HS-27A (cell line): ENCODE measurements at places on chromosomes 7 and 10.

GRCh38 chr7:55509322-55509721 is 63.0 kb downstream of the VOPP1 start:
- DNase-seq = no peak

DNA sequence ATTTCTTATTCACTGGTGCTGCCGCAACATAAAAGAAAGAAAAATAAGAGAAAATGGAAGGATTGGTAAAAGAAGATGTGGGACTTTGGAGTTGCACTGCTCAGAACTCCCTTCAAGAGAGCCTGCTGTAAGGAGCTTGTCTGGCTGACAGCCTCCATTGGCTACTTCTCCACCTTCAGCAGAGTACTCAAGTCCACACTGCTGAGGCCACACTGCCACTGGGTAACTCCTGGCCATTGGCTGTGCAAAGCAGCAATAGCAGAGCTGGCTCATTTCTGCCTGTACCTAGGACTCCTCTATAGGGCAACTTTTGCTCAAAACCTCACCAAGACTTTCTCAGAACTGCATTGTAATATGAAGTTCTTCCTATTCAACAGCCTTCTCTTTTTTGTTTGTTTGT is 38.7 kb upstream of the PCLO start:
- DNase-seq = no peak

DNA sequence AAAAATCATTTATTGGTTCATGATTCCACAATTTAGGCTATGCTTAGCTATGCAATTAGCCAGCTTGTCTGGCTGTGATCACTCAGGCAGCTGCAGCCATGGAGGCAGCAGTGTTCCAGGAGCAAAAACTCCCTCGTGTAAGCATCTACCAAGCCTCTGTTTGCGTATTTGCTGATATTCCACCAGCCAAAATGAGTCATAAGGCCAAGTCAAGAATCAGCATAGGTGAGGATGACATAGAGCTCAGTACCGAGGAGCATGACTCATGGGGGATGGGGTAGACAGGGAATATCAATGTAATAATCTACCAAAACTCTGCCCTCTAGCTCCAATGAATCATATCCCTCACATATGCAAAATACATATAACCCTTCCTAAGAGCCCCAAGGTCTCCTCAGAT is 63.3 kb downstream of the IMMP2L start:
- DNase-seq = no peak

DNA sequence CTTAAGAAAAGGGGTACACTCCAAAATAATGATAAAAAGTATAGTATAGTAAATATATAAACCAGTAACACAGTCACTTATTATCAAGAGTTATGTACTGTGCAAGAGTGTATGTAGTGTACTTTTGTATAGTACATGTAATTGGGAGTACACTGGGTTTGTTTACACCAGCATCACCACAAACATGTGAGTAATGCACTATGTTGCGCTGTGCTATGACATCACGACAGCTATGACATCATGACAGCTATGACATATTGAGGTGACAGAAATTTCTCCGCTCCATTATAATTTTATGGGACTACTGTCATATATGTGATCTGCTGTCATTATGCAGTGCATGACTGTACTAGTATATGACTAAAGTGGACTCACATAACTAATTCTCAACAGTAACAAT is 84.6 kb downstream of the KMT2C start:
- DNase-seq = no peak

GRCh38 chr7:620056-620455 is 100.4 kb upstream of the PDGFA start:
- DNase-seq = no peak

DNA sequence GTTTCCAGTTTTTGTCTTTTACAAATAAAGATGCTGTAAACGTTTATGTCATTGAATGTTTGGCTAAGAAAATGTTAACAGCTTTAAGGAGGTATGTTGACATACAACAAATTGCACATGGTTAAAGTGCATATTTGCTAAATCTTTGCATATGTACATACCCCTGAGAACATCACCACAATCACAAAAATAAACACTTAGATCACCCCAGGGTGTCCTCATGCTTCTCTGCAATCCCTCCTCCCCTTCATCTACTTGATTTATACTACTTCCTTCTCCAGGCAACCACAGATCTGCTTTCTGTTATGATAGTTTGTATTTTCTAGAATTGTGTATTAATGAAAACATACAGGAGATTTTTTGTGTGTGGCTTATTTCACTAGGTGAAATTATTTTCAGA is 209.5 kb downstream of the GLRX3 start:
- DNase-seq = no peak

- DNase-seq = no peak
Measured at GRCh38 chr7:20435305-20435704, 104.6 kb downstream of the ITGB8 start.

DNA sequence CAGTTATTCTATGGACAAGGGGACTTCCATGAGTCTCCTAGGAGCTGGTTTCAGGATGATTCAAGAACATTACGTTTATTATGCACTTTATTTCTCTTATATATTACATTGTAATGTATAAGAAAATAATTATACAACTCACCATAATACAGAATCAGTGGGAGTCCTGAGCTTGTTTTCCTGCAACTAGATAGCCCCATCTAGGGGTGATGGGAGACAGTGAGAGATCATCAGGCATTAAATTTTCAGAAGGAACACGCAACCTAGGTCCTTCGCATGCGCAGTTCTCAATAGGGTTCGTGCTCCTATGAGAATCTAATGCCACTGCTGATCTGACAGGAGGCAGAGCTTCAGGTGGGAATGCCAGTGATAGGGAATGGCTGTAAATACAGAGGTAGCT is 137.9 kb downstream of the ANKRD30A start:
- DNase-seq = no peak

DNA sequence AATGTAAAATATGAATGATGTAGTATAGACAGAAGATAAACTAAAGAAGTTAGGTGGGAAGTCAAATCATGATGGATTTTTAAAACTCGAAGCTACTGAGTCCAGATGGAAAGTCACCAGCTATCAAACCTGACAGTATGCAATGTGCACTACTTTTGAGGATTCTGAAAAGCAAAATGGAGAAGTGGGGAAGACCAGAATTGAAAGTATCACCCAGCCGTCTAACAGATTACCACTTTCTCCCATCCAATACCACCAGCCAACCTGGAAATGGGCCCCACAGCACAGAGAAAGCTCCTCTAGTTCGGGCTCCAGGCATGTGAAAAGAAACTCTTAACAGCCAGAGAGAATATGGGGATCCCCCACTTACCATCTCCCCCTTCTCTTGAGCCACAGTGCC is 67.9 kb upstream of the SRRM3 start:
- no peak for DNase-seq

DNA sequence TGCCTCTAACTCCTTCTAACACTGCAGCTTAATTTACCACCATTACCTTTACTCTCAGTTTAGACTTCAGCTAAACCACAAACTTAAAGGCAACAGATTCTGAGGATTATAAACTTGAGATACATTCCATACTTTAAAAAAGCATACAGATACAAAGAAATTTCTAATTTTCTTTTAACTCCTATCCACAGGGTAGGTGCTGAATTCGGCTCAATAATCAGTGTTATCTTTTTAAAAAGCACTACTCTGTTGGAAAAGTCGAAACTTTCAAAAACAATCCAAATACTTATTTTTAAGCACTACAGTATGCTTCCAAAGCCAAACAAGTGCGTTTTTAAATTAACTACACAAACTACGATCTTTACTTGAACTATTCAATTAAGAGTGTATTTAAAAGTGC is 1.0 kb downstream of the SMNDC1 start:
- no peak for DNase-seq

DNA sequence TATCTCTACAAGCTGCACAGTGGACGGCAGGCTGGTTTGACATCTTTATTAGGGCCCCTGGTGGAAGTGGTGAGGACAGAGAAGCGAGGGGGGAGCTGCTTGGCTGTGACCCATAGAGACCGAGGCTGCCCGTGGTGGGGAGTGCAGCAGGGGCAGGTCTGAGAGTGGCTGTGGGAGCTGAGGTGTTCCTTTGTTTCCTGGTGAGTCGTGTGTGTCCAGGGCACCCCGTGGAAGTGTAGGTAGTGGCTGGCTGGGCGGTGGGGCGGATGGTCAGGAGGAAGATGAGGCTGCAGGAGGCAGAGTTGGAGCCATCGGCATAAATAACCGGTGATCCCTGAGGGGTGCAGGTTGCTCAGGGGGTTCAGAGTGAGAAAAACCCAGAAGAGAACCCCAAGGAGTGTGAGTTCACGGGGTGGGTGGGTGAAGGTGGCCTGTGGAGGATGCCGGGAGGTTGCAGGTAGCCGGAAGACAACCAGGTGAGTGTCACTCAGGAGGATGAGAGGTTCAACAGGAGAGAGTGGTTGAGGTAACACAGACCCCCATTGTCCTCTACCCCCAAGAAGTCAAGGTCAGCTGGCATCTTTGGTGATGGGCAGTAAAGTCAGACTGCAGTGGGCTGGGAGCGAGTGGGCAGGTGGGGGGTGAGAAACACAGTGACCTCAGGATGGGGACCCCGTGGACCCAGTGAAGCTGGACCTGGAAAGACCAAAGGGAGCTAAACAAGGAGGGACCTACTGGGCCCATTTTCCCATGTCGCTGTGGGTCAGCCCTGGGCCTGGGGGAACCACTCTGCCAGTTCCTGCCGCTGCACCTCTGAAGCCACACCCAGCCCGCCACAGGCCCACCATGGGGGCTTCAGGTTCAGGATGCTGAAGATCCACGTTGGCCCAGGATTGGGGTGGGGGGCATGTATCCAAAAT is 7.8 kb downstream of the ATP6V0E2 start:
- DNase-seq = no peak

GRCh38 chr10:103480521-103480920 is 1.5 kb upstream of the CALHM3 start:
- DNase-seq = no peak

- DNase-seq = no peak
Measured at GRCh38 chr7:129553899-129554461, 51.6 kb downstream of the SMKR1 start.

GRCh38 chr7:96910486-96910885 is 94.9 kb upstream of the DLX6 start:
- DNase-seq = no peak

GRCh38 chr10:58733436-58733835 is 220.8 kb downstream of the BICC1 start:
- DNase-seq = no peak

GRCh38 chr7:11667810-11668185 is 164.2 kb downstream of the THSD7A start:
- DNase-seq = no peak

GRCh38 chr7:151761231-151761630 is 115.7 kb downstream of the PRKAG2 start:
- DNase-seq = no peak

- DNase-seq = no peak
Measured at GRCh38 chr10:7117806-7118674, 292.8 kb downstream of the SFMBT2 start.

DNA sequence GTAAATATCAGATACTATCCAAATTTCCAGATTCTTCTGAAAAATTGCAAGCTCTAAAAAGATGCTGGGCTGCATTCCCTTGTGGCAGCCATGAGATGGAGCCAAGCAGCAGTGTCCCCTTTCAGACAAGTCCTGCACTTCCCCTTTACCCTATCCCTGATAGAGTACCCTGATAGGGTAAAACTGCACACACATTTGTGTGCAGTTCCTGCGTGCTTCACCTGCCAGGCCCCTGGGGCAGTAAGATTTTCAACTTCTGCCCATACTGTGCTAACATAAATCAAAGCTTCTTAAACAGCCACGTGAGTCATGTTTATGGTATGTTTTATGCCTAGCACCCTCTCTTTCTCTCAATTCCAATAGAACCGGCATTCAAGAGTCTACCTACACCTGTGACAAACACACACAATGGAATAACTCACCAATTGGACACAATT is 52.2 kb downstream of the IFIT5 start:
- no peak for DNase-seq

GRCh38 chr7:76358011-76358480 is 745 bp downstream of the YWHAG start:
- no peak for DNase-seq

- no peak for DNase-seq
Measured at GRCh38 chr10:106341356-106341755, 823.1 kb downstream of the SORCS1 start.

DNA sequence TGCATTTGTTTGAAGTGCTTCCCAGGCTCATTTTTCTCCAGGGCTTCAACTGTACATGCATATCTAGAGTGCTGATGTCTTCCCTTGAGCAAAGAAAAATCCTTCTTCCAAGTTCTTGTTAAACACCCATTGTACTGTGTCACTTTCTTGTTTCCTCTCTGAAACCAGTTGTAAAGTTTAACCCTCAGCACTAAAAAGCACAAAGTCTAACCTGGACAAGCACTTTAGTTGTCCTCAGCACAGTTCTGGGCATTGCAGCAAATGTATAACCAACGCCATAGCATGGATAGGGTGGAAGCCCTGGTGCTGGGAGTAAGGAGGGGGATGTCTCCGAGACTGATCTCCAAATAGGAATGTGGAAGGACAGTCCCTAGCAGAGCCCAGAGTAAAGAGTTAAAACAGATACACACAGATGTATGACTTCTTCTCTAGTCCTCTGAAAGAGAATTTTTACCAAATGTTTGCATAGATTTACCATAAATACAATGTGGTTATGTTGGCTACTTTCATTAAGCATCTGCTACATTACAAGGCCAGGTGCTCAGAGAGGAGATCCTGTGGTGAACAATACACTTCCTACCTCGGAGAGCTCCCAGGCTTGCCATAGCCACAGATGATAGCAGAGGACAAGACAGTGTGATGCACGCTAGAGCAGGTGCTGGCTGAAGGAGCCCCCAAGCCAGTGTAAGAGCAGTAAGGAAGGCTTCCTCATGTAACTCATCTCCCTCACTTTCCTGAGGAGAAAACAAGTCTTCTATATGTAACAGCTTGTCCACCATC is 57.0 kb downstream of the DNAJC12 start:
- no peak for DNase-seq

DNA sequence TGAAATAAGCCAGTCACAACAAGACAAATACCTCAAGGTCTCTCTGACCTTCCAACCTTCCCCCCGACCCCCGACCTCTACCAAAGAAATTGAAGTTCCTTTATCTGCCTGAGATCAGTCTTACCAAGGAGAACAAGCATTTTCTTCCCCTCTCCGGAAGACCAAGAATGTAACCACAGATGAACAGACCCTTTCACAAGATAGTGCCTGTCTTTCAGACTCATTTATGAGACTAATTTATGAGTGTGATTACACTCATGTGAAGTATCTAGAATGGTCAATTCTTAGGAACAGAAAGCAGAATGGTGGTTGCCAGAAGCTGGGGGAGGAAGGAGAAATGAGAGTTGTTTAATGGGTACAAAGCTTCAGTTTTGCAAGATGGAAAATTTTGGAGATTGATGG is 108.9 kb upstream of the MKLN1 start:
- DNase-seq = no peak

- no peak for DNase-seq
Measured at GRCh38 chr7:134835463-134835823, 56.0 kb downstream of the CALD1 start.

GRCh38 chr7:136086712-136087111 is 109.6 kb upstream of the MTPN start:
- DNase-seq = peak; percentile 2
